ENCODE measurements at places on chromosomes 12 and 14.

GRCh38 chr12:121543786-121544185 is 37.0 kb downstream of the KDM2B start:
- no peak for DNase-seq

GRCh38 chr12:103455020-103455763 is 40.6 kb downstream of the C12orf42 start:
- no peak for DNase-seq

DNA sequence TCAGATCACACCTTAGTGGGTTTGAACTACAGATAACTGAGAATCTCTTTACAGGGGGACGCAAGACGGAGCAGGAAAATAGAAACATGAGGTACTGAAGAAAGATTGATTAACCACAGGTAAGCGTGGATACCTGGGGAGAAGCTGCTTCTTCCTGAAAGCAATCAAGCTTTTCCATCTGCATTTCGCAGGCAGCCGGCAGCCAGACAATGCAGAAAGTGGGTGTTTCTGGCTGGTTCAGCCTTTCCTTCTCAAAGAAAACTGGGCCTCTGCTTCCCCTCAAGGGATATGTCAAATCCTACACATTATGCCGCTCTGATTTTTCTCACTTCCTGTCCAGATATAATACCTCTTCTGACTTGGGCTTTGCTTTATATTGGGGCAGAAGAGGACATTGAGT is 39.1 kb upstream of the PPFIA2 start:
- no peak for DNase-seq

- peak; percentile 9 for DNase-seq
Observed at GRCh38 chr14:101122237-101123141, 219.0 kb upstream of the RTL1 start.

- no peak for DNase-seq
Observed at GRCh38 chr14:67485501-67486095, 2.9 kb downstream of the TMEM229B start.

- DNase-seq: no peak
Observed at GRCh38 chr14:102965282-102965681, 42.8 kb downstream of the AMN start.

DNA sequence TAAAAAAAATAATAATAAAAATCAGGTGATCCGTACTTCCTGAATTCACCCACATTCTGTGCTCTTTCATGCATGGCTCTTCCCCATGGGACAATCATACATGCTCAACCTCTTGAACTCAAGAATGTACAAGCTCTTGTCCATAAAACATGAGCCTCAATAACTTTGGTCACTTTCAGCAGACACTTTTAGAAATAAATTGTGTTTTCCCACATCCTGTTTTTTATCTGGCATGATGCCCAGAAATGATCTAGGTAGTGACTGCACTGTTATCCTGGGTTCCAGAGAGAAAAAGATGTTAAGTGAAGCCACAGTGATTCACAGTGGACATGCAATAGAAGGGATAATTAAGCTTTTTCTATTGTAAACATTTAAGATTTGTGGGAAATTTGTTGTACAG is 537.6 kb upstream of the TMEM132C start:
- DNase-seq: no peak

GRCh38 chr12:109968032-109968420 is 28.1 kb downstream of the GIT2 start:
- no peak for DNase-seq

- DNase-seq: no peak
Observed at GRCh38 chr12:87678453-87678852, 350.7 kb downstream of the C12orf50 start.

- DNase-seq: no peak
Observed at GRCh38 chr12:70609203-70609602, 28.0 kb downstream of the PTPRB start.

- DNase-seq: no peak
Observed at GRCh38 chr12:109612975-109613502, 39.4 kb downstream of the MVK start.

GRCh38 chr12:22640851-22641250 is 15.9 kb downstream of the ETNK1 start:
- DNase-seq: no peak

GRCh38 chr14:24126939-24127338 is 3.5 kb upstream of the FITM1 start:
- no peak for DNase-seq
